RPMI8226 (cell line): ENCODE measurements at places on chromosomes 16 and 17.

DNA sequence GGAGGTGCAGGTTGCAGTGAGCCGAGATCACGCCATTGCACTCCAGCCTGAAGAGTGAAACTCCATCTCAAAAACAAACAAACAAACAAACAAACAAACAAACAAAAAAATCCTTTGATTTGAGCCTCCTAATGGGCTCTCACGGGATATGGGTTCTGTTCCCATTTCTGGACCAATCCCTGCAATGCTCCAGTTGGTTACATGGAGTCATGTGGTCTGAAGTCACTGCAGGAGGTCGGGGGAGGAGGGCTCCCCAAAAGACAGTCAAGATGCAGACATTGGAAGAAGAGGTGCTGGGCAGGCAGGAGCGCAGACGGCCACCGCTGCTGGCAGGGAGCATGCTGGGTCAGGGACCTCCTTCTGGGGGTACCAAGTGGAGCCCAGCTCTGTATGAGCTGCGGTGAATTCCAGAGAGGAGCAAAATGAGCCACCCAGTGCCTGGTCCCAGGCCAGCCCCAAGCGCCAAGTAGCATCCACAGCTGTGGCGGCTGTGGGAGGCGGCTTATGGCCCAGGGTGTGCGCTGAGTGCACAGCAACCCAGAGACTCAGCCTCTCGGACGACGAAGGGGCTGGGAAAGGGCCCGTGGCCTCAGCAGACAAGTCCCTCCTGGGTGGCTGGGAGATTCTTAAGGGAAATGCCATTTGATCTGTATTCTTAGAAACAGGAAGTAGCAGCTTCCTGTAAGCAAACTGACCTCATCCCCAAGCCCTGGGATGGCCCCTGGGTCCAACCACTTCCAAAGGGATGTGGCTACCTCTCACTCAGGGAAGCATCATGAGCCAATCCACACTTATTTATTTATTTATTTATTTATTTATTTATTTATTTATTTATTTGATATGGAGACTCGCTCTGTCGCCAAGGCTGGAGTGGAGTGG, 19.6 kb upstream of the ATP2A3 start:
- peak; percentile 32 for DNase-seq

GRCh38 chr16:9434659-9435058, 343.2 kb downstream of the HAPSTR1 start:
- no peak for DNase-seq

DNA sequence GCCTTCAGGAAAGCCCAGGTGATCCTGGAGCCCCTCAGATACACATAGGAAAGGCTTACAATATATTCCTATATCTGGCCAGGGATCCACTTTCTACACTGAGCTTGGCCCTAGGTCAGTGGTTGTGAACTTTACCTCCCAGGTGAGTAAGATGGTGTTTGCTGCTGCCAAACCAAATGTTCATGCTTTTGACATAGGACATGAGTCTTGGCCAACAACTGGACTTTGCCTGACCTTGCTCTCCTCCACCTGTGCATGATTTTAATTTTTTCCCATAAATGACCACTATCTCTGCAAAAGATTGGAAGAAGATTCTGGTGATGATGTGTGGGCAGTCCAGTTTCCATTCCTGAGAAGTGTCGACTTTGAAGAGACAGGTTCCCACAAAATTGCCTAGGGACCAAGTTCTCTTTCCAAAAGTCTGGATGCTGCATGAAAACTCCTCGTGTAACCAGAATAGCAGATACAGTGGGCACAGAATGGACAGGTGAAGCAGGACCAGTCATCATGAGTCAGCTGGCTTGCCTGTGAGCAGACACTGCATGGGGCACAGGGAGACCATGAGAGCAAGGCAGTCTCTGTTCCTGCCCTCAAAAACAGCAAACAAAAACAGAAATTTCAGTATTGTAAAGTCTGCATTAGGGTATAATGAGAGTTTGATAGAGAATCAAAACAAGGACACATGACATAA, 226.4 kb upstream of the MON1B start:
- DNase-seq: no peak

GRCh38 chr17:47905221-47905733, 9.2 kb downstream of the SP2 start:
- no peak for DNase-seq

DNA sequence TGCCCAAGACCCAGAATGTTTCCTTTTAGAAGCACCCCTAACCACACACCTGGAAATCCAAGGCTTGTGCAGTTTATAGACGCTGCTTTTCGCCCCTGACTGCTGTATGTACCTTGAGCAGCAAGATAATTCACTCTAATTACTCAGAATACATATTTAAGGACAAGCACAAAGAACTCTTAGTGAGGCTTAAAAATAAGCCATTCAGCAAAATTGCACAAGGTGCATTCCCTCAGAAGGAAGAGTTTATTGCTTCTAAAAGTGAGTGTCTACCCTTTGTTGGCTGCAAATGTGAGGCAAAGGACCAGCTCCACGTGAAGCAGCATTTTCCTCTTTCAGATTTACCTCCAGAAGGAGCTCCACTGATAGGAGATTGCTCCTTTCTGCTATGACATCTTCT, 208.4 kb downstream of the RBFOX1 start:
- DNase-seq: no peak

DNA sequence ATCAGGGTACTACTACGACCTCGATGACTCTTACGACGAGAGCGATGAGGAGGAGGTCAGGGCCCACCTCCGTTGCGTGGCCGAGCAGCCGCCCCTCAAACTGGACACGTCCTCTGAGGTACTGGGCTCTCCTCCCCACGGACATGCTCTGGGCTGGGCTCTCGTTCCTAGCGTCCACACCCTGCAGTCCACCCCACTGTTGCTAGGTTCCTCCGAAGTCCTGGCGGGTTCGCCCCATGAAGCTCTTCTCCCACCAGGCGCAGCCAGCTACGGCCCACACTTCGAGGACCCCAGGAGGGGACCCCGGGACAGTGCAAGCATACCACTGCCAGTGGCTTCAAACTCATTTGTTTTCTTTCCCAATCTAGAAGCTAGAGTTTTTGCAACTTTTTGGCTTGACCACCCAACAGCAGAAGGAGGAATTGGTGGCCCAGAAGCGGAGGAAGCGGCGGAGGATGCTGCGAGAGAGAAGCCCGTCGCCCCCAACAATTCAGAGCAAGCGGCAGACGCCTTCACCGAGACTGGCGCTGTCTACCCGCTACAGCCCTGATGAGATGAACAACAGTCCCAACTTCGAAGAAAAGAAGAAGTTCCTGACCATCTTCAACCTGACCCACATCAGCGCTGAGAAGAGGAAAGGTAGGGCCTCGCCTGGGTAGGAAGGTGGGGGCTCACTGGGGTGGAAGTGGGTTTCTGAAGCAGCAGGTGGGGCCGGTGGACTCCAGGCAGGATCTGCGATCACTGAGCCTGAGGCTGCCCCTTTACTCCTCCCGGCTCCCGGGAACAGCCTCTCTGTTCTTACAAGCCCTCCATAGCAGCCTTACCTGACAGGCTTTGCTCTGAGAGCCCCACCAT, 25.6 kb downstream of the GINS2 start:
- no peak for DNase-seq

- no peak for DNase-seq
Measured at GRCh38 chr17:72778169-72779151, 314.0 kb downstream of the SLC39A11 start.

DNA sequence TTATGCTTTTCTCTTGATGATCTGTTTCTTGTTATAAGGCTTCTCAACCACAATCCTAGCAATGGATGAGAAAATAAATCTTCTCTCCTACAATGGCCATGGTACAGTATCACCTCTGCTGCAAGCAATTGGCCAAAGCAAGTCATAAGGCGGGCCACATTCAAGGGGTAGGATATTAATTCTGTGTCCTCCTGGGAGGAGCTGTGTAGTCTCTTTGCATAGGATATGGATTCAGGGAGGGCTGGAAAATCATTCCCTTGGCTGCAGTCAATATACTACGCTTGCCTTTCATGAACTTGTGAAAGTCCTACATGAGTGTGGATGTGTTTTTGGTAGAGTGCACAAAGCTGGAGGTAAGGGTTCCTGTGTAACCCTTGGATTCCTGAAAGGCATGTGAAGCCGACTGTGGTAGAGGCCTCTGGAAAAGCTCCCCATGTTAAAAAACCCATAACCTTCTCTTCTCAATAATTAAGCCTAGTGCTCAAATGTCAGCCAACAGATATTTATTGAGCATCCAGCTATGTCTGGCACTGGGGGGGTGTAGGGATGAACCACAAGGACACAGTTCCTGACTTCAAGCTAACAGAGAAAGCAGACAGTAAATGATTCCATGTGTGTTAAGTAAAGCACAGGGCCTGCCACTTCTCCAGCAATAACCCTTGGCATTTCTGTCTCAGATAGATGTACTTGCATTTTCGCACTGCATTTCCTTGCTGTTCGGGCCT, 147.6 kb upstream of the HS3ST3A1 start:
- DNase-seq: no peak

GRCh38 chr17:54426296-54426886, 474.3 kb upstream of the TOM1L1 start:
- DNase-seq: peak; percentile 37

GRCh38 chr17:72332367-72332766, 211.5 kb downstream of the SOX9 start:
- DNase-seq: no peak

DNA sequence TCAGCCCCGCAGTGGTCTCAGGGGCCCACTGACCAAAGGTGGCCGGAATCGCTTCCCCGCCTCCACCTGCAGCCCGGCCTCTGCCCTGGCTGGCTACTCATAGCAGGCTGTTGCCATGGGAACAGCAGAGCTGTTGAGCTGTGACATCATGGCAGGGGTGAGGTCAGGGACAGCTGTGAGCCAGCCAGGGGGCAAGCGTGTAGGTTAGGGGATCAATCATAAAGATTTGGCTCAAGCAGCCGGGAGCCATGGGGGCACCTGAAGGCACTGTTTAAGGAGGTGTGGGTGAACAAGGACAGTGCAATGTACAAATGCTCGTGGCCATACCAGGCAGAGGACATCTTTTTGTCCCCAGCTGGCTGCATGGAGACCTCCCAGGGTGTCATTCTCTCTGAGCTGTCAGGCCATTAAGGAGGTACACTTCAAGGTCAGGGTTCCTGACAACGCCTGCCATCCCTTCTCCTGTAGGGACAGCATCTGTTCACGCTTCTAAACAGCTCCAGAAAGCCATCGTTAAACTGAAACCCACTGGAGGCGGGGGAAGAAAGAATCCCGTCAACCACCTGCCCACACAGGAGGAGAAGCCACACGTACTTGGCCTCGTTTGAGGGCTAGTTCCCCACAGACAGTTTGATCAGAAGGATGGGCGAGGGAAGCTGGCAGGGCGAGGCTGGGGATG, at the start of gene CEP295NL:
TSS of gene CEP295NL (minus strand) at position 101 of the 679 bp plus-strand sequence. CDS start 1,373 bp downstream, outside the sequence.
- DNase-seq: no peak

- DNase-seq: no peak
Measured at GRCh38 chr17:12738624-12739023, 50.7 kb upstream of the ARHGAP44 start.

DNA sequence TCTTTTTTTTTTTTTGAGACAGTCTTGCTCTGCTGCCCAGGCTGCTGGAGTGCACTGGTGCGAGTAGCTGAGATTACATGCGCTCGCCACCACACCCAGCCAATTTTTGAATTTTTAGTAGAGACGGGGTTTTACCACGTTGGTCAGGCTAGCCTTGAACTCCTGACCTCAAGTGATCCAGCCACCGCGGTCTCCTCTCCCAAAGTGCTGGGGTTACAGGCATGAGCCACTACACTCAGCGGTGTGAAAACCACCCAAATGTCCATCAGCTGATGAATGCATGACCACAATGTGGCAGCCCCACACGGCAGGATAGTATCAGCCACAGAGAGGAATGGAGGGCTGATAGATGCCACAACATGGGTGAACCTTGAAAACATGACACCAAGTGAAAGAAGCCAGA, 2.1 kb downstream of the P2RX5 start:
- peak; percentile 10 for DNase-seq

GRCh38 chr16:69520800-69521602, 44.8 kb upstream of the NFAT5 start:
- DNase-seq: no peak

DNA sequence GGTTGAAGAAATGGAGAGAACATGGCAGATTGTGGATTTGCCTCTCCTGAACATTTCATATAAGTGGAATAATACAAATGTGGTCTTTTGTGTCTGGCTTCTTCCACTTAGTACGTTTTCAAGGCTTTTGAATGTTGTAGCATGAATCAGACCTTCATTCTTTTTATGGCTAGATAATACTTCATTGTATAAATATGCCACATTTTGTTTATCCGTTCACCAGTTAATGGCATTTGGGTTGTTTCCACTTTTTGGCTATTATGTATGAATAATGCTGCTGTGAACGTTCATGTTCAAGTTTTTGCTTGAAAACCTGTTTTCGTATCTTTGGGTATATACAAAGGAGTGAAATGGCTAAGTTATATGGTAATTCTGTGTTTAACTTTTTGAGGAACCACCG, 130.4 kb downstream of the TANC2 start:
- DNase-seq: no peak

DNA sequence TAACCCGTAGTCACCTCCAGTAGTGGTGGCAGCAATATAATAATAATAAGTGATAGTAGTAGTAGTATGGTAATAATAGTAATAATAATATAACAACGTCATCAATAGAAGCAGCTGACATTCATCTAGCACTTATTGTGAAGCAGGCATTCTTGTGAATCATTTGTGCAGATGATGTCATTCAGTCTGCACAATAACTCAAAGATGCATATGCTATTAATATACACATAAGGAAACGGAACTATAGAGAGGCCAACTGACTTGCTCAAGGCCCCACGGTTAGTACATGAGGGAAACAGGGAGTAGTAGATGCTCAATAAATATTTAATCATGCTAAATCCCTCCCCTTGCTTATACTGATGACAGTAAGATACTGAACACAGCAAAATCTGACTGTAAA, 35.4 kb upstream of the GAN start:
- DNase-seq: no peak

DNA sequence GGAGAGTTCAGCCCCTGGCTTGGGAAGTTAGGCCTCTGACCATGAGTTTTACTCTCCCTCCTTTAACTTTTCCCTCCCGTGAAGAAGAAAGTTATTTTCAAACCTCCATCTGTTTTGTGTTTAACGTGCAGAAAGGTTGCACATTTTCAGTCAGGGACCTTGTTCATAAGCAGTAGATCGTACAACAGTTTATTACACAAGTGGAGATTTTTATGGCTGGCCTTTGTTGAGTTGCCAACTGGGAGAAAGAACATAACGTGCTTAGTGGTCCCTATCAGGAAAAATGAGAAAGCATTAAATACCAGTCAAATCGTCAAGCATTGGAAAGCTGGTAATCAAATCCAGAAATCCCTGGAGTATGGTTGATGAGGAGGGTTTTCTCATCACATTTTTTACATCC, 117.9 kb upstream of the MYOCD start:
- no peak for DNase-seq

DNA sequence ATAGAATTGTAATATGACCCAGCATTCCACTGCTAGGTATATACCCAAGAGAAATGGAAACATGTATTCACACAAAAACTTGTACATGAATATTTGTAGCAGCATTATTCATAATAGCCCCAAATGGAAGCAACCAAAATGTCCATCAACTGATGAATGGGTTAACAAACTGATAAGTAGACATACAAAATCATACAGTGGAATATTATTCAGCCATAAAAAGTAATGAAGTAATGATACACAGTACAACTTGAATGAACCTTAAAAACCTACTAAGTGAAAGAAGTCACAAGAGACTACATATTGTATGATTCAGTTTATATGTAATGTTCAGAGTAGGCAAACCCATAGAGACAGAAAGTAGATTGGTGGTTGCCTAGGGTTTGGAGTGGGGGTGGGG, 40.5 kb upstream of the GOSR1 start:
- DNase-seq: no peak
